Coronary artery (tissue), 2 donors: ENCODE measurements at places on chromosomes 7 and 10.

GRCh38 chr7:97043281-97043680 lies 18.6 kb upstream of the DLX5 start:
- no peak for DNase-seq

GRCh38 chr10:133445751-133446708 lies 7.7 kb upstream of the SCART1 start:
- no peak for DNase-seq

- no peak for DNase-seq
Observed at GRCh38 chr7:25521236-25521635, 292.9 kb upstream of the NPVF start.

- DNase-seq: no peak
Observed at GRCh38 chr7:41825927-41826480, 123.1 kb upstream of the INHBA start.
